ENCODE measurements at places on chromosomes 5 and 9.

DNA sequence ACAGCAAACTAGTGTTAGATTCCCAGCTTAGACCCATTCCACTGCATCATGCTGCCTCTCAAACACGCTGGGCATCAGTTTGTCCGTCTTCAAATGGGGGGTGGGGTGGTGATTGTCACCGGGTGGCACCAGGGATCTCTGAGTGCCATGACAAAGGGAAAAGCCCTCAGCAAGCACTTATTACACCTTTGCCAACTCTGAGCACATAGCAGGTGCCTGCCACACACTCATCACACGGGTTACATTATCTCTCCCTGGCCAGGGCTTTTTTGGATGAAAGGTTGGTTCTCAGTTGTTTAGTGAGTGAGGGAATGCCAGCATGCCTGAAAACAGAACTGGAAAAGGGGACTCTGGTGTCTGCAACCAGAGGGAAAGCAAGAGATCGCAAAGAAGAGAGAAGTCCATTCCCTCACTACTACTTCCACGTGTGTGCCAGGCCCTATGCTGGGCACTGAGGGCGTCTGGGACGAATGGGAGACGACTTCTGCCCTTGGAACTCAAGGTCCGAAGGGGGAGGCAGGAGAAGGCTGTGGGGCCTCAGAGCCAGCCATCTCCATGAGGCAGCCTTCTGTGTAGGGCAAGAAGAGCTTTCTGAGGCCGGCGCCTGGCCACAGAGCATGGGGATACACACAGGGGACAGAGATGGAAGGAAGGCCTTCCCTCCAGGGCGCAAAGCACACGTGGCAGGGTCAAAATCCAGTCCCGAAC is 48.9 kb downstream of the PAX5 start:
- H3K4me3 ChIP-seq: no peak overlapping the region
- no peak overlapping the region for H3K27ac ChIP-seq
- no peaks in the 10 kb centered on the region for H3K27me3 ChIP-seq
- H3K36me3 ChIP-seq: no peaks in the 10 kb centered on the region
- DNase-seq: no peak

DNA sequence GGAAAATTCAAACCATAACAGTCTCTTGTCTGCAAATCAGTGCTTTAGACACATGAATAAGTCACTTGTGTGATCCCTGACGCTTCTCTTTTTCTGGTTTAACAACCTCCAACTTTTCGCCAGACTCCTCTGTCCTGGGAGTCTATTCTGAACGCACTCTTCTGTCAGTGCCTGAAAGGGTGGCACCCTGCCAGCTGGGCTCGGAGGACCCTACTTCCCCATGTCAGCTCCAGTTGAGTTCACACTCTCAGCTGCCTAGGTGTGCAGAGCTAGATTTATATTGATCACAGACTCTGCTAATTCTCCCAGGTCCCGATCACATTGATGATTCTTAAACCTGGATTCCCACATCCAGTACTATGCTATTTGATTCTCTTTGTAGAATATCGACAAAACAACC is 649.1 kb downstream of the BNC2 start:
- no peak overlapping the region for H3K4me3 ChIP-seq
- no peaks in the 10 kb centered on the region for H3K36me3 ChIP-seq
- H3K4me1 ChIP-seq: peaks cover 8% of the 10 kb centered on the region

DNA sequence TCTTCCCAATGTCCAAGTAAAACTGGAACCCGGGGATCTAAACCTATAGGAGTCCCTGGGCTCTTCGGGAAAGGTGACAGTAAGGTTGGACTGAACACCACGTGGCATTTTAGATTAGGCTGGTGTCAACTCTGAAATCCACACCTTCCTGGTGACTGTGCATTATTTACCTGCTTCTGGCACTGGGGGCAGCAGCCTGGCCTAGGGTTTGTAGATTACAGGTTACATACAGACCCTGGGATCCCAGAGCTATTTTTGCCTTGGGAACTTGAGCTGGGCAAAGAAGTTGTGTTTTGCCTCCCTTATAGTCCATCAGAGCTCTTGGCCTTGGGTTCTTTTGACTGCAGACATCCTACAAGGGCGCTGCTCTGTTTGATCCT is 173.2 kb downstream of the DAB2IP start:
- H3K27ac ChIP-seq: no peak overlapping the region
- H3K4me3 ChIP-seq: no peak overlapping the region
- no peaks in the 10 kb centered on the region for H3K27me3 ChIP-seq
- DNase-seq: no peak
- peaks cover 9% of the 10 kb centered on the region for H3K36me3 ChIP-seq

- no peak overlapping the region for H3K4me3 ChIP-seq
- no peak overlapping the region for H3K27ac ChIP-seq
- H3K27me3 ChIP-seq: no peaks in the 10 kb centered on the region
- DNase-seq: no peak
Observed at GRCh38 chr5:145743396-145744061, 91.6 kb downstream of the PRELID2 start.

DNA sequence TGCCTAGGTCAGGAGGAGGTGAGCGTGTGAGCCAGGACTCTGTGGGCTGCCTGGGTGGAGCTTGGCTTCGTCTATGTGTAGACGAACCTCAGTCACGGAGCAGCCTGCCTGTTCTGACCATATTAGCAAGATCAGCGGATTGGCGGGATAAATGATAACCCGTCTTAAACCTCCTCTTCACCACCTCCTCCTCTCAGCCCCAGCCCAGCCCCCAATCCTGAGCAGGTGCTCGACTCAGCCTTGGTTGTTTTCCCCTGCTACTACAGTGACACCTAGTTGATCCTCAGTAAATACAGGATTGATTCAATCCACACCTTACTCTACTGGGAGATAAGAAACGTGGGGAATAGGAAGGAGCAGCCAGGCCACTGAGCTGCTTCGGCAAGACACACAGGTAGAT is 286.1 kb downstream of the IRX2 start:
- no peak overlapping the region for H3K27ac ChIP-seq
- H3K27me3 ChIP-seq: no peaks in the 10 kb centered on the region
- H3K4me3 ChIP-seq: no peak overlapping the region
- H3K4me1 ChIP-seq: no peaks in the 10 kb centered on the region

DNA sequence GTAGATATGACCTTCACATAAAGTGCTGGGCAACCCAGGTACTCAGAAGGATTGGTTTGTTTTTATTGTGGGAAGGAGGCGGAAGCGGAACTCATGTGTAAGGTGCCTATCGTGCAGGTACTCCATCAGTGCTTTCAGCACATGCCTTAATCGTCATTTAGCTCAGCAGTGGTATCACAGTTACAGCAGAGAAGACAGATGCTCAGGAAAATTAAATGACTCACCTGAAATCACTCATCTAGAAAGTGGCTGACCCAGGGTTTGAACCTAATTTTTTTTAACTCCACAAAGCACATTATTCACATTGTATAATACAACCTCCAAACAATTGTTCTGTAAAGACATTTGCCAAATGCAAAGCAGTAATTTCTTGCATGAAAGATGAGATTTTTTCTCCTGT is 2.2 kb downstream of the C5orf46 start:
- H3K27ac ChIP-seq: peak overlapping the region; percentile 95
- H3K4me3 ChIP-seq: no peak overlapping the region
- no peaks in the 10 kb centered on the region for H3K27me3 ChIP-seq
- DNase-seq: no peak
- H3K4me1 ChIP-seq: peaks cover 11% of the 10 kb centered on the region
- H3K36me3 ChIP-seq: no peaks in the 10 kb centered on the region

DNA sequence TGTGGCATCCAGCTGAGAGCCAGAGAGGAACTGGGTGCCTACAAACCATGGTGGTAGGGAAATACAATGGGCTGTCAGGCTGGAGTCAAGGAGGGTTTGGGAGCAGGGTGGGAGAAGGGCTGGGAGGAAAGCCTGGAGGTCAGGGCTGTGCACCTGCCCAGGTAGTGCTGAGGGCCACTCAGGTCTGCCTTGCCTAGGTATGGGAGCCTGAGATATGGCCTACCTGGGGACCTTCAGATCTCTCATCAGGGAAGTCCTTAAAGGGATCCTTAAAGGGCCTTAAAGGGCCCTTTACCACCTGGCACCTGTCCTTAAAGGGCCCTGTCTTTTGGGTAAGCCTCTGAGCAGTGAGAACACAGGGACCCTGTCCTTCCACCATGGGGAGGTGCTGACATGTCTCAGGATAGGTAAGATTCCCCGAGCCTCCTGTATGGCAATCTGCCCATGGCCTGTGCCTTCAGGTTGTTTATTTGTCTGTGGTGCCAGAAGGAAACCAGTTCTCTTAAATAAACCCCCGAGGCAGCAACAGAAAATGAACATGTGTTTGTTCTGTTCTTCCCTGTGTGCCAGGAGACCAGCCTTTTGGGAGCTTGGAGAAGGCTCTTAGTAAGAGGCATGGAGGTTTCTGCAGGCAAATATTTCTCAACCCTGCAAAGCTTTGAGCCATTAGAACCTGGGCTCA is 23.3 kb downstream of the SLC25A48 start:
- DNase-seq: no peak
- H3K27me3 ChIP-seq: no peaks in the 10 kb centered on the region
- no peaks in the 10 kb centered on the region for H3K36me3 ChIP-seq
- no peak overlapping the region for H3K27ac ChIP-seq
- no peaks in the 10 kb centered on the region for H3K4me1 ChIP-seq

DNA sequence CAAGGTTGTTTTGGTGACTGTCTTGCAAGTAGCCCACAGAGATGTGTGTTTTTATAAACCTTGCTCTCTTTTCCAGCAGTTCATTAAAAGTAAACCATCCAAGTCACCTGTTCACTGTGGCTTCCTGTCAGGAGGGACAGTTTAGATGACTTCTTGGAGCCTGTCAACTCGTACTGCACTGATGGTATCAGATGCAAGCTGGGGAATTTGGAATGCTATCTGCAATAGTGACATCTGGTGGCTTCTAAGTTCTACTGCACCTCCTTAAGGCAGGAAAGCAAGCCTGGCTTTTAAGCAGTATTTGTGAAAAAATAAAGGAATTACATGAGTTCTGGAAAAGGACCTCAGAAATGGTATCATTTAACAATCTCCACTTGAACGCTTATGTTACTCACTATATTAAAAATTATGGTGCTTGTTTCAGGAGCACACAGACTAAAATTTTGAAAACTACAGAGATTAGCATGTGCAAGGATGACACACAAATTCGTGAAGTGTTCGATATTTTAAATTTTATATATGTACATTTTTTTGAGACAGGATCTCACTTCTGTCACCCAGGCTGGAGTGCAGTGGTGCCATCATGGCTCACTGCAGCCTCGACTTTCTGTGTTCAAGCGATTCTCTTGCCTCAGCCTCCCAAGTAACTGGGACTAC is 164.0 kb downstream of the TTC39B start:
- no peak for DNase-seq
- no peaks in the 10 kb centered on the region for H3K36me3 ChIP-seq
- no peaks in the 10 kb centered on the region for H3K4me1 ChIP-seq
- H3K4me3 ChIP-seq: no peak overlapping the region
- H3K27ac ChIP-seq: no peak overlapping the region

DNA sequence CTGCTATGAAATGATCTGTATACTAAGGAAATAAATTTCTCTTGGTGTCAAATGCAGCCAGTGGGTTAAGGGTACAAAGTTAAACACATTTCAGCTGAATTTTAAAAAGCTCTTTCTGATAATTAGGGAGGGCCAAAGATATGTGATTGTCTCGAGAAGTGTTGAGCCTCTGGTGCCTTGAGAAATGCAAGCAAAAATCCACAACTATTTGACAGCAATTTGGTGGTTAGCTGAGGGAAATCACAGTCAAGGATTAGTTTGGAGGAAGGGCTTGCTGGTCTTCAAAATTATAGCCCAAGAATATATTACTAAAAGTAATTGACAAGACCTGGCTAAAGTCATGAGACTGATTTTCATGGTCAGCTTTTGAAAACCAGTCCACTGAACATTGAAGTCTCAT is 255.7 kb upstream of the PPP1R2B start:
- no peak for DNase-seq
- no peak overlapping the region for H3K4me3 ChIP-seq
- H3K36me3 ChIP-seq: no peaks in the 10 kb centered on the region
- no peaks in the 10 kb centered on the region for H3K27me3 ChIP-seq
- no peak overlapping the region for H3K27ac ChIP-seq

GRCh38 chr9:137672907-137673791 is 54.3 kb downstream of the EHMT1 start:
- H3K4me1 ChIP-seq: peaks cover 4% of the 10 kb centered on the region
- H3K27ac ChIP-seq: no peak overlapping the region
- no peaks in the 10 kb centered on the region for H3K27me3 ChIP-seq
- no peak overlapping the region for H3K4me3 ChIP-seq
- H3K36me3 ChIP-seq: no peaks in the 10 kb centered on the region
- DNase-seq: no peak

DNA sequence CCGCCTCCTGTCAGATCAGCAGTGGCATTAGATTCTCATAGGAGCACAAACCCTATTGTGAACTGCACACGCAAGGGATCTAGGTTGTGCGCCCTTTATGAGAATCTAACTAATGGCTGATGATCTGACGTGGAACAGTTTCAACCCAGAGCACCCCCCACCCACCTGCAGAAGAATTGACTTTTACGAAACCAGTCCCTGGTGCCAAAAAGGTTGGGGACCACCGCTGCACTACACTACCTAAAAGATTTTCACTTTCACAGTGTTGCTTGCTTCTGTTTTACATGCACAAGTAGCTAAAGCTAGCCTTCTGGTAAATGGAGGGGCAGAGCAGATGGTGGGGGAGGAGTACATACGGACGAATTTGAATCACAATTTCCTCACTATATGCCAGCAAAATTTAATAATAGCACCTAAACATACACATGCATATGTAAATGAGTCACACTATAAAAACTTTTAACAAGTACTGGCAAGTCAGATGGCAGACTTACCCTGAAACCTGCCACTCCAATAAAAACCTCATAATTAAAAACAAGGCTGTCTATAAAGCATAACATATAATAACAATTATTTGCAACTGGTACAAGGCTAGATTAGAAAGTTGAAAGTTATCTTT is 24.0 kb upstream of the CDKN2B start:
- no peaks in the 10 kb centered on the region for H3K27me3 ChIP-seq
- no peak overlapping the region for H3K27ac ChIP-seq
- no peak for DNase-seq
- H3K4me3 ChIP-seq: no peak overlapping the region

- H3K36me3 ChIP-seq: no peaks in the 10 kb centered on the region
- peak overlapping the region; percentile 70 for H3K27ac ChIP-seq
- H3K27me3 ChIP-seq: no peaks in the 10 kb centered on the region
- peaks cover 34% of the 10 kb centered on the region for H3K4me1 ChIP-seq
- H3K4me3 ChIP-seq: no peak overlapping the region
Observed at GRCh38 chr9:114238891-114239875, 83.7 kb upstream of the ORM1 start.

DNA sequence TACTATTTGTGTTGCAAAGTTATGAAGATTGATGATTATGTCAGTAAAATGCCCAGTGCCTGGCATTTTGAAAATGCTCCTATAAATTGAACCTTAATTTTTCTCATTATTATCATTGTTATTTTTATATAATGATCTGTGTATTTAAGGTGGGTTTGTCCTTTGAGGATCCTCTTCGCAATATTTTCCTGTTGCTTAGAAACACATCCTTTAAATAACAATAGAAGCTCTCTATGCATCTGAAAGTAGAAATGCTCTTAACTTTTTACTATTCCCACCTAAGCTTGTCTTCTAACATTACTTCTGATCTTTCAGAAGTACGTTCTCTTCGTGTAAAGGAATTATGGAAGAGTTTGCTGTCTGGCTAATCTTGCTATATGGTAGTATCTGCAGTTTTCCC is 214.7 kb upstream of the TLX3 start:
- DNase-seq: no peak
- no peaks in the 10 kb centered on the region for H3K4me1 ChIP-seq
- no peaks in the 10 kb centered on the region for H3K27me3 ChIP-seq
- H3K36me3 ChIP-seq: no peaks in the 10 kb centered on the region
